ENCODE measurements at places on chromosomes 1 and 21. TPM values are rescaled to one million over a fixed set of nuclear protein-coding genes. Genes with fewer than 3 reads are reported as not detected.

DNA sequence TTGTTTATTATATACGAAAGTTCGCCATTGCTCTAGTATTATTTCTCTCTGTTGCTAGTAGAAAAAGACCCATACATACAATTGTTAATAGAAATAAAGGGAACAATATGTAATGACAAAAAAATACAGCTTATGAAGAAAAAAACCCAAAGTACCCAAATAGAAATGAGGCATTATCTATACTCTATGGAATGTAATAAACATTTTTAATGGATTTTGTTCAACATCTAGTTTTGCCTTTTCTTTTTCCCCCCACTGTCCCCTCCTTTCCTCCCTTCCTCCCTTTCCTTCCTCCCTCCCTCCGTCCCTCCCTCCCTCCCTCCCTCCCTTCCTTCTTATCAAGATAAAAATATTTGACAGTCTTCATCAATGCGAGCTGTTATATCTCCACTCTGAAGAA, 81.5 kb upstream of the NEK7 start:
- no peak overlapping the region for H3K27ac ChIP-seq
- H3K36me3 ChIP-seq = no peaks in the 10 kb centered on the region
- no peak overlapping the region for H3K4me3 ChIP-seq
- no peak for DNase-seq

DNA sequence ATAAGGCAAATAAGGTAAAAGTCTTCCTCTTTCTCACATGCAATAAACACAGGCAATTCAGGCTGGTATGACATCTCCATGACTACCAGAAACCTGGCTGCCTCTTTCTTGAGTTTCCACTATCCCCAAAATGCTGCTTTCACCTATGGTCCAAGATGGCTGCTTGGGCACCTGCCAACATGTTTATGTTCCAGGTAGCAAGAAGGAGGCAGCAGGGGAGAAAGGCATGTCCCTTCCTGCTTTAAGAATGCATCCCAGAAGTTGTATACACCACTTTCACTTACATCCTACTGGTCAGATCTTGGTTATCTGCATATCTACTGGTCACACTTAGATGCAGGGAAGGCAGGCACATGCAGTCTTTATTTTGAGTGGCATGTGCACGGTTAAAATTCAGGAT, 19.4 kb upstream of the ACOT11 start:
- no peaks in the 10 kb centered on the region for H3K4me1 ChIP-seq
- DNase-seq = no peak
- H3K36me3 ChIP-seq = no peaks in the 10 kb centered on the region
- H3K27me3 ChIP-seq = no peaks in the 10 kb centered on the region
- no peak overlapping the region for H3K4me3 ChIP-seq

SEC16B gene
- total RNA-seq = 0.56 TPM

- DNase-seq = no peak
- H3K27ac ChIP-seq = no peak overlapping the region
- H3K36me3 ChIP-seq = no peaks in the 10 kb centered on the region
- H3K4me1 ChIP-seq = no peaks in the 10 kb centered on the region
Observed at GRCh38 chr1:216914974-216915373, 191.7 kb upstream of the ESRRG start.

GRCh38 chr1:198495631-198496030, 44.8 kb downstream of the ATP6V1G3 start:
- H3K4me3 ChIP-seq = no peak overlapping the region
- DNase-seq = no peak
- no peaks in the 10 kb centered on the region for H3K4me1 ChIP-seq
- H3K27me3 ChIP-seq = no peaks in the 10 kb centered on the region

Measured in H1 (cell line).